ENCODE measurements at places on chromosomes 7 and 10. TPM values are rescaled to one million over a fixed set of nuclear protein-coding genes. Genes with fewer than 3 reads are reported as not detected.

DNA sequence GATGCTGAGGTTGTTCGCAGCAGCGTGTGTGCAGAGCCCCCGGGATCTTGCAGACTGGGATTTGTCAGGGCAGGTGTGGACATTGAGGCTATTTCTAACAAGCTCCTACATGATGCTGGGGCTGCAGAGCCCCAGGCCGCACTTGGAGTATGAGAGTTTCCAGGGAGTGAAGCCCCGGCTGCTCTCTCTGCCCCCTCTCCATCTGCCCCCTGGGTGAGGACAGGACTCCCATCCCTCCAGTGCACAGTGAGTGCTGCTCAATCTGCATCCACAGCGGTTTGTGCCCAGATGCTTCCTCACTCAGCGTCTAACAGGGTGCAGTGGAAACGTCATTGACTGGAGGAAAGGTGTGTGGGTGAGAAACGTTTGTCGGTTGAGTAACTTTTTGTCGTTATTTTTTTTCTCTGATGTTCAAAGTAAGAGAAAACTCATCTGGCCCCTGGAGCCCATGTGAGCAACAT, 25.3 kb downstream of the IL2RA start:
- DNase-seq: no peak

Gene OPN4
- total RNA-seq: not detected

DNA sequence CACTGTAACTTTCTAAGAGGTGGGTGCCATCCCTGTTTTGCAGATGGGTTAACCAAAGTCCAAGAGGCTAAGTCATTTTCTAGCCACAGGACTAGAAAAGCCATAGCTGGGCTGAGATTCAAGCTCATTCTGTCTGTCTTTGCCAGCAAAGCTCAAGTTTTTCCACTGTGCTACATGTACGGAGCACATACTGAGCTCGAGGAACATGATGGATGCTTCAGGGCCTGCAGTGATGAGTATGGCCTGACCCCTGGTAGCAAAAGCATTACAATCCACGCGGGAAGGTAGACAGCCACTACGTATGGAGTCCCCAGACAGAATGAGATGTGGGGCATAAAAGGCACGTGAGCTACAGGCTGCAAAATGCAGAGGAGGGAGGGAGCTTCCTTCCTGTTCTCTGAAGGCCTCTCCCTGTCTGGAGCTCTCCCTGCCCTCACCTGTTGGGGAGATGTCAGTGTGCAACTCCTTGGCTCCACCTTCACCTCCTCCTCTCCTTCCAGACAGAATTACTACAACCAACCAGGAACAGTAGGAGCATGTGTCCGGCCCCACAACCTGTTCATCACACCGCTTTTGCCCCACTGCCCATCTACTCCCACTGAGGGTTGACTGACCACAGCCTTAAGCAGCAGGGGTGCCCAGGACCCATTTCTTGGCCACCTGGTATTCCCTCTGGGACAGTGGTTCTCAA, 16.4 kb downstream of the ITPRIP start:
- DNase-seq: no peak

Gene PHYHIPL
- 0.21 TPM for total RNA-seq

- peak; percentile 80 for DNase-seq
These were observed 172.7 kb downstream of the GNAI1 start for GRCh38 chr7:80307227-80307856.

Gene SH2D4B
- 0.18 TPM for total RNA-seq

DNA sequence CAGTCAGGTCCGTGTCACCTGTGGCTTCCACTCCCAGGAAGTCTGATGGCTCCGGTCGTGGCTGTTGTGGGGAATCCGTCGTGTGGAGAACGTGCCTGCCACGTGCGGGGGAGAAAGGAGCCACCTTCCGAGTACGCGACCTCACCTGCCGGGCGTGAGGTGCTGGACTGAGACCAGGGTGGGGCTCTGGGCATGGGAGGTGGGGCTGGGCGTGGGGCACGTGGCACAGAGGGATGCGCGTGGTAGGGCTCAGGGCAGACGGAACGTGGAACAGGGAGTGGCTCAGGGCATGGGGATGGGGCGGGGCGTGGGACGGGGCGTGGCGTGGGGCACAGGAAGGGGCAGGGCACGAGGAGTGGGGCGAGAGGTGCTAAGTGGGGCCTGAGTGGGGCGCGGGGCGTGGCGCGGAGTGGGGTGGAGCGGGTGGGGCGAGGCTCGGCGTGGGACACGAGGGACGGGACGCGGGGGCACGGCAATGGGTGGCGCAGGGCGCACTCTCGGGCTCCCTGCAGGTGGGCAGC, 64.8 kb downstream of the C10orf143 start:
- DNase-seq: no peak

Gene MTURN
- 39.3 TPM for total RNA-seq

DNA sequence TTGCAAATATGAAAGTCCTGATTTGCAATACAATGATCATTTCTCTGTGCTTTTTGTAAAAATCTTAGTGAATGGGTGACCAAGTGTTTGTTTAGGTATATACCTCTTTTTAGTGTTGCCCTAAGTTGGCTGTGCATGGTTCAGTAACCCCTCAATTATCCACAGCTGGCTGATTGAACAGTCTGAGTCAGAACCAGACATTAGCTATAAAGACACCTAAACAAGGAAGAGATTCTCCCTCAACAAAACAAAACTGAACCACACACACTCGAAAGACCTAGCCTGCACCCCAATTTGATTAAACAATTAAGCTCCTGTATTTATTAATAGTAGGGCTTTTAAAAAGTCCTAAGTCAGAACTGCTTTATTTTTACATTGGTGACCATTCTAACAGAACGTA, 2.8 kb downstream of the RSBN1L start:
- no peak for DNase-seq

All from cardiac muscle cell (in vitro differentiated cells and primary cell).